Stimulated activated CD8-positive, alpha-beta memory T cell treated with anti-CD3 and anti-CD28 coated beads, Interleukin-15, amount 100 ng/mL, for 24 hours (primary cell): ENCODE measurements at places on chromosomes 7 and 10.

DNA sequence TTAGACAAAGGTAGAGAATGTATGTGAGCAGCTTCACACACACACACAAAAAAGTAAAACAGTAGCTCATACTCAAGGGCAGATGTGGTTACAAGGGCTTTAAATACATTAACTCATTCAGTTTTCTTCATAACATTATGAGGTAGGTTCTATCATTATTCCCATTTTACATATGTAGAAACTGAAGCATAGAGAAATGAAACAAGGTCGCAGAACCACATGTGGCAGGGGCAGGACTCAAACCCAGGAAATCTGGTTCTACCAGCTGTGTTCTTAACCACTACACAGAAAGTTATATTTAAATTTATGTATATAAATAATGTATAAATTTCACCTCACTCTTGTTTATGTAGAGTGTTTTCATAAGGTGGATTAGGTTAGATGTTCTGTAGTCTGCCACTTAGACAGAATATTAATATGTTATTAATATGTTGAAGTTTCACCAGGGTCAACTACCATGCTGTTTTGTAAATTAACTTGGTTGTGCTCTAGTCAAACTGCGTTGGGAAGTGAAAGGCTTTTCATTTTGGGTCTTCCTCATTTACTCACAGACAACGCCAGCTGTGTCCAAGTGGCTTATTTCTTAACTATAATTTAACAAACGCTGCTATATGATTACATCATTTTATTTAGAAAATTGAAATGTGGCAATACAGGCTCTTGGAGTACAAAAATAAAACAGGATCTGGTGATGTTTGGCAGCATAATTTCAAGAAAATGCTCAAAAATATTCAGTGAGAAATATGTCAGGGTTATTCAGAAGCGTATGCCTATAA, 138.4 kb downstream of the MDFIC start:
- DNase-seq: no peak

- no peak for DNase-seq
These were observed 17.3 kb downstream of the KDM7A start for GRCh38 chr7:140159497-140159896.

- DNase-seq: no peak
These were observed 13.9 kb upstream of the ANTXRL start for GRCh38 chr10:46272863-46273415.

- DNase-seq: no peak
These were observed 925 bp downstream of the H2AZ2 start for GRCh38 chr7:44846816-44847508.

DNA sequence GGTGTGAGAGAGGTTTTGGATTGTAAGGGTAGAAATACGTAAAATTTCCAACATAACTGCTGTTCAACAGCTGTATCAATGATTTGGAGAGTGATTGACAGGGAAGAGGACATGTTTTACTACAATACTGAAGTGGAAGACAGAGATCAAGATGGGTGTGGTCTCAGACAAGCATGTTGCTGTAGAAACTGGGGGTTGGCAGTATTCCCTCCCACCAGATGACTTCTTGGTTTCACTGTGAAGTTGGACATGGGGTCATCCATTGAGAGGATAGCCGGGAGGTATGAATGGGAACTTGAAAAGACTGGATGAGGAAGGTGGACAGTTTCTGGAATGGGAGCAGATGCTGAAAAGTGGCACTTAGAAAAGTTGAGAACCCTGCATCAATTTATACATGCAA, 95.3 kb upstream of the HDAC9 start:
- DNase-seq: no peak

GRCh38 chr7:82722946-82723345, 279.4 kb upstream of the CACNA2D1 start:
- no peak for DNase-seq

- DNase-seq: no peak
These were observed 3.8 kb upstream of the MRC1 start for GRCh38 chr10:17805330-17805729.

- no peak for DNase-seq
These were observed 4.6 kb upstream of the FAM170B start for GRCh38 chr10:49138361-49138891.

DNA sequence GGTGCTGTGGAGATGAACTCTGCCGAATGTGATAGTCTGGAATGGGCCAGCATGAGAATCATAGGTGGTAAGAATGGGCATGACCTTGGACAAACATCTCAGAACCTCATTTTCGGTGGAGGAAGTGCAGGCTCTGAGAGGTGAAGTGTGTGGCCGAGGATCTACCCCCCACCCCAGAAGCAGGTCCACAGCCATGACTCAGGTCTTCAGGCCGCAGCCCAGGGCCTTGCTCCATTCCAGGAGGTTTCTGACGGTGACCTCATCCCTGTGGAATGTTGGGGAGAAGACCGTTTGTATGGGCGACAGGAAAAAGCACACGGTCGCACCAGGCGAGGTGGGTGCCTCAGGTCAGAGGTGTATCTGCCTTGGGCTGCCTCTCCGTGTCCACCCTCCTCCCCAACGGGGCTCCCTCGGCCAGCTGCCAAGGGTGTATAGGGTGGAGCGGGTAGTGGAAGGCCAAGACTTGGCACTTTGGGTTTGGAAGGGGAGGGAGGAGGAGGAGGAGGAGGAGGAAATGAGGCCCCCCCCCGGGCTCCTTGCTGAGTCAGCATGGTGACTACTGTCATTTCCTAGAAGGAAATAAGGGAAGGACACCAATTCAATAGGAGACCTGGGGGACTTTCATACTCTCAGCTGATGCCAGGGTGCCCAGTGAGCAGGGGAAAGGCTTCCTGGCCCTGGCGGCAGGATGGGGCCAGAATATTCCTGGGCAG, 168.0 kb upstream of the RHEB start:
- DNase-seq: no peak

GRCh38 chr10:13956826-13957225, 370.1 kb downstream of the PRPF18 start:
- DNase-seq: no peak

DNA sequence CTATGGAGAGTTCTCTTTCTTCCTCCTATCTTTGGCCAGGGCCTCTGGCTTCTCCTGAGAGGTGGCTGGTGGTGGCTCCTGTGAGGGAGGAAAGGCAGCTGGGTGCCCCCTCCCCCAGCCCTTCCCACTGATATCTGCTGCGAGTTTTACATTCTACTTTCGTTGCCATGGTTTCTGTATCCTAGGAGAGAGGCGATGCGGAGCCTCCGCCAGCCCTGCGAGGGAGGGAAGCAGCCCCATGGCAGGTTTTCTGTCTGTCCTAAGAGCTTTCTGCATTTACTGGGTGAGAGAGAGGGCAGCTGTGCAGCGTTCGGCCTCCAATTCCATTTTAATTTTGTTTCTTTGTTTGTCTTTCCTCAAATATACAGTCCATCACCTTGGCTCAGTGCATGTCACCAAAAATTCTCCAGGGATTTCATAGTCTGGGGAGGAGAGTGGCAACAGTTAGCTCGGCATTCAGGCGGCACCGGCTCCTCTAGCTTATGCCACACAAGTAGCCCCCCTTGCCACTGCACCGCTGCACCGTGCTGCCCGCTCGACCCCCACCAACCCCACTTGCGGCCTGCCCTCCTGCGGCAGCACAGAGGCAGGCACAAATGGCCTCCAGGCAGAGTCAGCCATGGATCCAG, 20.4 kb downstream of the DNAJB12 start:
- no peak for DNase-seq

- no peak for DNase-seq
These were observed 41.3 kb upstream of the SRPK2 start for GRCh38 chr7:105429746-105430612.

DNA sequence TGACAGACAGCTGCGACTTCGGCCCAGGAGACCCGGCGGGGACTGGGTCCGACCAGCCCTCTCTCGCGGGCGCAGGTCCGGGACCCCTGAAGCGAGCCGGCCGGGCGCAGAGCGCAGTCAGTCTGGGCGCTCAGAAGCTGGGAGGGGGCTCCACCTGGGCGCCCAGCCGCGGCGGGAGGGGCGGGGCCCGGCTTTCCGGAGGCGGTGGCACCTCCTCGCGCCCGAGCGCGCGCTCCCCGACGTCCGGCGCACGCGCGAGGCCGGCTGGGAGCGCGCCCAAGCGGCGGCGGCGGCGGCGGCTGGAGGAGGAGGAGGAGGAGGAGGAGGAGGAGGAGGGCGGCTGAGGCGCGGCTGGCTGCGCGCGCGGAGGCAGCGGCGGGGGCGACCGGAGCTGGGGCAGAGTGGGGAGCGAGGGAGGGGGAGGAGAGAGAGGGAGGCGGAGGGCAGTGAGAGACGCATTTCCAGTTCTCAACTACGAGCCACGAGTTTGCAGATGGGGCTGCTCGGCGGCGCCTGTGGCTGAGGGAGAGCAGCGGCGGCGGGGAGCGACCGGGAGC, at the start of gene PALS2:
Gene PALS2 (plus strand): TSS at position 456 of the 557 bp plus-strand sequence. CDS start 50,216 bp downstream, outside the sequence.
- peak; percentile 53 for DNase-seq

GRCh38 chr7:106058928-106059324, 53.2 kb downstream of the SYPL1 start:
- no peak for DNase-seq

DNA sequence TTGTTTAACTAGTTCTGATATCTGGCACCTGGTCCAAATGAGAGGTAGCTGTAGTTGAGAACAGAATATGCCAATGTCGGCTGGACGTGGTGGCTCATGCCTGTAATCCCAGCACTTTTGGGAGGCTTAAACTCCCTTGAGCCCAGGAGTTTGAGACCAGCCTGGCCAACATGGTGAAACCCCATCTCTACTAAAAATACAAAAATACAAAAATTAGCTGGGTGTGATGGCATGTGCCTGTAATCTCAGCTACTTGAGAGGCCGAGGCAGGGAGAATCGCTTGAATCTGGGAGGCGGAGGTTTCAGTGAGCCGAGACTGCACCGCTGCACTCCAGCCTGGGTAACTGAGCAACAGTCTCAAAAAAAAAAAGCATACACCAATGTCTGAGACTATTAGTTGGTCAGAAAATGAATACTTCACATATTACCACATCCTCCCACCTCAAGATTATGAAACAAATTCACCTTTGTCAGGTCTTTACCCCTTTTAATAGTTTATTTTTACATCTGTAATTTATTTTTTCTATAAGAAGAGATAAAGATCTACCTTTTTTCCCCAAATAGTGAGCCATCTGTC, 38.8 kb downstream of the EPC1 start:
- DNase-seq: no peak

- DNase-seq: no peak
These were observed 2.4 kb downstream of the SFTPD start for GRCh38 chr10:79946271-79947082.

- no peak for DNase-seq
These were observed 82.5 kb downstream of the ZNF467 start for GRCh38 chr7:149690688-149691446.

DNA sequence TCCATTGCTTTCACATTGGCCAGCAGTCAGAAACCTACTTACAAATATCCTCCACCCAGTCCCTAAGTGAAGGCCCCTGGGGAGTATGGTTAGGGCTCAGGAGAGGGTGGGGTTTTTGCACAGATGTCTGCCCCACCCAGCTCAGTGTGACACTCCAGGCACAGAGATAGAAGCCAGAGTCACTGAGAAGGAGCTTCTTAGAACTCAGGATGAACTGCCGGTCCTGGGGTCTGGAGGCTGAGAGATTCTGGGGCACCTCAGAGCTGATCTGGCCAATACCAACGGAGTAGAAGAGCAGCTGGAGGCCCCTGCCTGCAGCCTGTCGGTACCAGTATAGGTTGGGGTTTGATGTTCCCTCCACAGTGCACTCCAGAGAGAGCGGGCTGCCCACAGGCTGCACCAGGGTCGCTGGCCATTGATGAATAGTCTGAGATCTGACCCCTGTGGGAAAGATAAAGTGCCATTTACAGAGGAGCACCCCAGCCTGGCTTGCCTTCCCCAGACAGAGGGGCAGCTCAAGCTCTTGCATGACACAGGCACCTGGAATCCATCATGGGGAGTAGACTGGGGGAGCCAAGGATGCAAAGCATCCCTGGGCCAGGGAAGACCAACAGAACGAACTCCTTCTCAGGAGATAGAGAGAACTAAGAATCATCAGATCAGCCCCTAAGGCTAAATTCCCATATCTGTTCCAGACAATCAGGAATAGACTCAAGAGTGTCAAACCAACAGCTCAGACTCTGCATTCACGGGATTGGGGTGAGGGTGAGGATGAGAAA, 41.9 kb downstream of the PRSS2 start:
- DNase-seq: no peak

GRCh38 chr10:62803724-62804355, 680 bp upstream of the ADO start:
- DNase-seq: no peak

DNA sequence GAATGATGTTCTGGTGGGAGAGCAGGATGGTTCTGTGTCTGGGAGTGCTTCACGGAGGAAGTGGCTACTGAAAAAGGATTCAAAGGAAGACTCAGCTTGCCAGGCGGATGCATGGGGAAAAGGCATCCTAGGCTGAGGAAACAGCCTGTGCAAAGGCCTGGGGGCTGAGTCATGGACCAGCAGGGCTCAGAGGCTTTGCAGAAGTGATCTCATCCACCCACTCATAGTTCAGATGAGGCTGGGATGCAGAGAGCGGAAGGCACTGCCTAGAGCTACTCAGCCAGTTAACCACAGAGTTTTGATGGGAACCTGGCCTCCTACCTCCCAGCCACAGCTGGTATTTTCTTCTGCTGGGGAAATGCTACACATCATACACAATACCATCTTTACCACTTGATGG, 15.8 kb upstream of the ADAMTS14 start:
- no peak for DNase-seq

- no peak for DNase-seq
These were observed 60.1 kb upstream of the GNA12 start for GRCh38 chr7:2904202-2904601.

GRCh38 chr7:36021367-36021766, 131.7 kb upstream of the EEPD1 start:
- DNase-seq: no peak

GRCh38 chr10:3639546-3639945, 145.5 kb downstream of the KLF6 start:
- no peak for DNase-seq

DNA sequence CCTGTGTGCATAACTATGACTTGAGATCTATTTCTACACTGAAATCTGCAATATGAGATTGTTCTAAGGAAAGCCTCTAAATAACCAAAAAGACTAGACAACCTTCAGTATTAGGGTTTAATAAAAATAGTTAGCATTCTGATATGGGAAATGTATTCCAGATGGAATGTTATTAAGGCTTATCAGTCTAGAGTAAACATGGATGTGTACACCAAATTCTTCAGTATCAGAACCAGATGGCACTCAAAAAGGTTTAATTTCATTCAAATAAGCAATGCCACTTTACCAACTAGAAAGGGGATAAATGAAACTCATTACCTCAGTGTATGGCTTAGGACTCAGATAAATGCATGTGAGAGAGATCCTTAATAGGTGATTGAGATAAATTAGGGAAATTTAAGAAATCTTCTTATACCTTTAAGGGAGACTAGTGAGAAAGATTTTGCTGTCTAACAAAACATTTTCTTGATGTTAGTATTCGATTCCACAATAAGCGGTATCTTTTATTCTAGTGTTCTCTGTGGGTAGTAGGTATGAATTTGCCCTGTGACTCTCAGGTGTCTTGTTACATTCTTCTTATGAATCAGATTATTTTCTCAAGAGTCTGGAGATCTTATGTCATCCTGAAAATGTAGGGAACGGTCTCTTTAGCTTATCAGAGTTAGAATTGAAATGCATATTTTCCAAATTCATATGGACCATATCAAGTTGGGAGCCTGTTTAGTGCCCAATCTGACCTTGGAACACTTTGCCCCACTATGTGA, 159.2 kb downstream of the PRKG1 start:
- no peak for DNase-seq
